ENCODE measurements at places on chromosomes 6 and 20.

DNA sequence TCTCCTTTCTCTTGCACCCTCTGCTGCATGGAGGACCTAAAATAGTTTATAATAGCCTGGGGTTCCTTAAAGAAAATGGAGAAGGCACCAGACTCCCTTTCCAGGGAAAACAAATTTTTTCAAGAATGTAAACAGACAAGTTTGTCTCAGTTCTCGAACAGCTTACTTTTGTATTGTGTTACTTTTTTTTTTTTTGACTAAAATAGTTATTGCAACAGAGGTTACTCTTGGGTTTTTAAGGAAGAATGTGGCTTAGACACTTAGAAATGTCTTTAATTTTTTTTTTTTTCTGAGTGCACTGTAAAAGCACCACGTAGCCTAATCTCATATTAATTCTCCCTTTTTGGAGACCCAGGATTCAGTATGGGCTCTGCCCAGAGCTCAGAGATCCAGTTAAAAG, 148.7 kb upstream of the CARMIL1 start:
- DNase-seq, result no peak

GRCh38 chr6:43123461-43124314, 47.4 kb upstream of the SRF start:
- DNase-seq, result no peak

GRCh38 chr6:81075974-81076373, 676.5 kb downstream of the TENT5A start:
- no peak for DNase-seq

- DNase-seq, result peak; percentile 27
Measured at GRCh38 chr6:128655978-128656498, 135.6 kb upstream of the PTPRK start.

Measured in AG09319 (cell line).